ENCODE measurements at places on chromosomes 4 and X. TPM values are rescaled to one million over a fixed set of nuclear protein-coding genes. Genes with fewer than 3 reads are reported as not detected.

Gene FREM3
- not detected for total RNA-seq

Gene MTMR8
- 2.1 TPM for total RNA-seq

Gene WNK3
- 1.3 TPM for total RNA-seq

Gene DMD
- total RNA-seq, result 7.5 TPM

All from thoracic aorta endothelial cell (primary cell).